Lung (tissue), 17 donors: ENCODE measurements at places on chromosomes 4 and X. TPM values are rescaled to one million over a fixed set of nuclear protein-coding genes. Genes with fewer than 3 reads are reported as not detected.

The PAGE4 gene
- not detected for polyA plus RNA-seq

The FAM53A gene
- polyA plus RNA-seq, result 2.3 TPM

The NDST3 gene
- polyA plus RNA-seq, result 0.02 TPM

The SPIN2A gene
- 0.63 TPM for polyA plus RNA-seq

The GNRHR gene
- polyA plus RNA-seq, result not detected

The LPAR4 gene
- polyA plus RNA-seq, result 0.30 TPM

The SGMS2 gene
- polyA plus RNA-seq, result 10.0 TPM

The BEX1 gene
- 1.9 TPM for polyA plus RNA-seq

The VEGFC gene
- 4.4 TPM for polyA plus RNA-seq

The AKAP17A gene
- 44.1 TPM for polyA plus RNA-seq
